ENCODE measurements at places on chromosomes 12 and 14. TPM values are rescaled to one million over a fixed set of nuclear protein-coding genes. Genes with fewer than 3 reads are reported as not detected.

GRCh38 chr14:95876761-95877538 lies at the start of gene TUNAR:
Gene TUNAR (plus strand): TSS chr14:95876832.
- DNase-seq, result no peak

GRCh38 chr14:90811641-90812040 lies 4.6 kb downstream of the TTC7B start:
- DNase-seq, result no peak

- no peak for DNase-seq
These were observed 717 bp downstream of the VASH1 start for GRCh38 chr14:76761960-76762410.

- DNase-seq, result no peak
These were observed 12.3 kb upstream of the APOF start for GRCh38 chr12:56374726-56375597.

DNA sequence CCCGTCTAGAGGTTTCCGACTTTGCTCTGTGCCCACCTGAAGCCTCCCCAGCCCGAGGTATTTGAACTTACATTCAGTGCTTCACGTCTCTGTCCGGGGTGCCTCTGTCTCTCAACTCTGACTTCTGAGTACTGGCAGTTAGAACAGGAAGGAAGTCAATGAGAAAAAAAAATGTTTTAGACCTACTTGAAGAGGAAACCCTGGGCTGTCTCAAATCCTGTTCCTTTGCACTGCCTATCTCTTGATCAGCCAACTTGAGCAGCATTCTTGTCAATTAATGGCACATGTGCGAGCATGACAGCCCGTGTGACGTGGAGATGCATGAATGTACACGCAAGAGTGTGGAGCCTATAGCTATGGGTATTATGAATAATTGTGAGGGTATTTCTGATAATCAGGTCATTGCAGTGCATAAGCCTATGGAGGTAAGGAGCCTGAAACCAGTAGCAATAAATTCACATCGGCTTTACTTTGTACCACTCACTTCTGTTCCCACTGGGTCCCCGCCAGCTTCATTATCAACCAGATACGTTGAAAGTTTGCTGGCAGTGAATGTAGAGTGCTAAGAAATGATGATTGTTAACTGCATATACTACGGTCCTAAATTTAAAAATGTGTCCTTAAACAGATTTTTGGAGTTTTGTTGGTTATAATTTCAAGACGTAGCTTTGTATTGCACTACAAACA lies at the start of gene ARHGDIB:
ARHGDIB (minus strand) TSS at position 136 of the 687 bp plus-strand sequence. CDS start 10,889 bp downstream, outside the sequence.
- DNase-seq, result peak; percentile 62

The GAPDH gene
- 843 TPM for total RNA-seq

DNA sequence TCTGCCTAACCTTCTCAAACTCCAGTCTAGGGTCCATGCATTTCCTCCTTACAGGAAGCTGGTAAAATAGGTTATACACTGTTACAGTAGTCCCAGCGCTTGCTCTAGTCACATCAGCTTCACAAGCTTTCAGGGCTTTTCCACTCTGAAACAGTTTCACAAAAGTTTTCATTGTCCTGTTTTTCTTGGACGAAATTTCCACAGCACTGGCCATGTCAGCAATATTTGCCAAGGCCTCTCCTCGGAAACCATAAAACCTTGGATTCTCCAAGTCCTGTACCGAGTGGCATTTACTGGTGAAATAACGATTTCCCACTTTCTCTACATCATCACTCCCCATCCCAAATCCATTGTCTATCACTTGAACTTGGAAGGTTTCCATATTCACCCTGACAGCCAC lies 2.1 kb downstream of the MLH3 start:
- no peak for DNase-seq

- no peak for DNase-seq
These were observed 5.5 kb downstream of the KHNYN start for GRCh38 chr14:24435192-24435810.

DNA sequence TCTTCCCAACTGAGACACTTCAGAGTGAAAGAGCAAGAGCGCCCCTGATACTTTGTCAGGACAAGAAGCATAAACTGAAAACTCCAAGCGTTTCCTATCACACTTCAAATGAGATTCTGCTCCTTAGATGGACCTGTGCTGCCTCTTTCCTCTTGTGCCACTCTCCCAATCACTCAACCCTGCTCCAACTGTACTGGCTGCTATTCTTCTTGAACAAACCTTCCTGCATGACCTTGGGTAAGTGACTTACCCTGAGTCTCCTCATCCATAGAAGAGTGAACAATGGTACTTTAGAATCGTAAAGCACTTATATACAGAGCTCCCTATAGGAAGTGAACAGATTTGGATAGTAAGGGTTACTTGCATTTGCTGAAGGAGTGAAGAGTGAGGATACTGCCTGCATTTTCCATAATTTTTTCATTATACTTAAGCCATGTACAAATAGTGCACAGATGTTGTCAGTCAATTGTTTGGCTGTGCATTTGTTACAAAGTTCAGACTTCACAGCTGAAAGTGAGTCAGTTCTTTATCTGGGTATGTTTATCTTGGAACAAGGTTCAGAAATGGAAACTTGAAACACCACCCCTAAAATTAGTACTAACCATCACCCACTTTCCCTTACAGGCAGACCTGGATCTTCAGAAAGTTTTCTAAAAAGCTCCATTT lies 10.8 kb downstream of the MTERF2 start:
- no peak for DNase-seq

The GAS2L3 gene
- 5.9 TPM for total RNA-seq

GRCh38 chr12:76692846-76693245 lies 71.1 kb upstream of the ZDHHC17 start:
- DNase-seq, result no peak

- no peak for DNase-seq
These were observed 7.6 kb upstream of the ZNF410 start for GRCh38 chr14:73879027-73879426.

The GPR65 gene
- 6.4 TPM for total RNA-seq

The SSPN gene
- total RNA-seq, result 38.8 TPM

DNA sequence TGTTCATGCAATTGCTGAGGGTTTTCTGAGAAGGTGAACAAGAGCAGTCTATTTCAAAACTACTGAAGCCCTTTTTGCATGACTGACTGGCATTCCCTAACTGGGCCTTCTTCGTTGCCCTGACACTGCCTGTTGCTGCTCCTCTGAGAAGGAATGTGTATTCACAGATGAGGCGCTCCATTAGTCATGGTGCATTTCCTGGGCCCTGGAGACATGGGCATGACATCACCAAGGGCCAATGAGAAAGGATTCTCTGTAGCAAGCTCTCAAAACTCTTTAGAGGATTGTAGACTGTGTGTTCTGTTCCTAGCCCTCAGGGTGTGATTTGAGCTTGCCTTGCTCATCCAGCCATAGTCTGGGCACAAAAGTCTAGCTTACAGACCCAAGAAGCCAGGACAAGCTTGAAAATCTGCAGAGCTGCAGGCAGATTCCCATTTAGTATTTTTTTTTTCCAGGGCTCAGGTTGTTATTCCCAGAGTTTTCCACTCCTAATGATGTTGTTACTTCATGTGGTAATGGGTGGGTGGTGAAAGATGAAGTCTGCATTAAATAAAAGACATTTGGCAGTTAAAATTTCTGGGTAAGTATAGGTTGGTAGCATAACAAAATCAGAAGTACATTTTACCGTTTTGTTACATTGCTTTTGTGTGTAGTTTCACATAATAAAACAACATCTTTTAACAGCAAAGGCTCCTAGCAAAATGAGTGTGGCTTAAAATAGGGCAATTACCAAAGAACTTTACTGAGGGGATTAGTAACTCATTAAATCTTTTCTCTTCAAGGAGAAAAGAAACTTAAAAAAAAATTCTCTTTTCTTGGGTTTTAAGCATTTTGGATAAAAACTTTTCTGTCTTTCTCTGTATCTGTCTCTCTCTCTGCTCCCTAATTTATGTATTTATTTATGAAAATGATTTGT lies 318.4 kb downstream of the RAD51B start:
- no peak for DNase-seq

- DNase-seq, result no peak
These were observed 16.6 kb downstream of the ACTR10 start for GRCh38 chr14:58216544-58216943.

GRCh38 chr12:26466726-26467125 lies 271.4 kb downstream of the SSPN start:
- DNase-seq, result no peak

The STON2 gene
- total RNA-seq, result 30.4 TPM

The SYNDIG1L gene
- 0.88 TPM for total RNA-seq

- DNase-seq, result no peak
These were observed 22.2 kb upstream of the DIP2B start for GRCh38 chr12:50482571-50482970.

The KRT84 gene
- not detected for total RNA-seq

The TPPP2 gene
- total RNA-seq, result not detected

DNA sequence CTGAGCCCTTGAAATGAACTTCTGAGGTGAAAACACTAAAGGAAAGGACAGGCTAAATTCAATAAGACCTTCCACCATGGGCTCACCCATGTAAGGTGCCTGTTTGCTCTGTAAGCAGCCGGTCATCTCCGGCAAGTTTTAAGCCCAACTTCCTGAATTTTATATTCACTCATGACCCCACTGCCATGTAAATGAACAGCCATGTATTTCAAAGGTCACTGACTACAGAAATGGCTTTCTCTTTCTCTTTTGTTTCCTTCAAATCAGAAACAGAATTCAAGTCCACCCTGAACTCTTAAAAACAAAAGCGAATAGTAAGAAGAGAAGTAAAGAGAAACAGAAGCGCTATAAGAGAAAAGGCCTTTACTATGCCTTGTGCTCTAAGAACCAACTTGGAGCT lies 61.7 kb upstream of the OVCH1 start:
- no peak for DNase-seq

The PROX2 gene
- total RNA-seq, result not detected

The TTC8 gene
- total RNA-seq, result 15.1 TPM

GRCh38 chr12:20798554-20798953 lies 12.0 kb upstream of the SLCO1B3 start:
- no peak for DNase-seq

The CLEC2B gene
- 27.1 TPM for total RNA-seq

GRCh38 chr14:89493877-89494634 lies 77.0 kb upstream of the FOXN3 start:
- DNase-seq, result no peak

The FZD10 gene
- 0.46 TPM for total RNA-seq

DNA sequence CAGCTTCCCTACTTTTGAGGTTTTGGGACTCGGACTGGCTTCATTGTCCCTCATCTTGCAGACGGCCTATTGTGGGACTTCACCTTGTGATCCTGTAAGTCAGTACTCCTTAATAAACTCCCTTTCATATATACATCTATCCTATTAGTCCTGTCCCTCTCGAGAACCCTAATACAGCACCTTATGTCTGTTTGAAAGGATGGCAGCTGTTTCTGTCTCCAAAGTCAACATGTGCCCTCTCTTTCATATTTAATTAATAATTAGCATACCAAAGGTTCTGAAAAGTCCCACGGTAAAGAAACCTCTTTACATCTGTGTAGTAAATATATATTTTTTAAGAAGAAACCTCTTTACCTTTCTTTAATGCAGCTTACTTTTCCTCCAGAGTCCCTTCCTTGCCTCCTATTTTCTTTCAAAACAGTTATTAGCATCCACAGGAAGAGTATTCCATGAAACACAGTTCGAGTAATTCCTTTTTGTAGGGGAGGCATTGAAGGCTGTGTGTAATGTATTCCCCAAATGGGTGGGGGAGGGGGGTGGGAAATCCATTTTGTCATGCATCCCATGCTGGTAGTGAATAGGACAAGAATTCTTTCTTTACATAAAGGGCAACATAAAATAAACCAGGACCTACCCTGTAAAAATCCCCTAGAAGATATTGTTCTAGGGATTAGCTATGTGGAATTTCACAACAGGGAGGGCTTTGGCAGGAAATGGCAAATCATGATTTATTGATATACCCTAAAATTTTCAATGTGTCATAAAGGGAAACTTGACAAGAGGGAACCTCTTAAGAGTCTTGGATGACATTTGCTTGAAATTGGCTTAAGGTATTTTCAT lies 241.5 kb downstream of the SUDS3 start:
- DNase-seq, result no peak

DNA sequence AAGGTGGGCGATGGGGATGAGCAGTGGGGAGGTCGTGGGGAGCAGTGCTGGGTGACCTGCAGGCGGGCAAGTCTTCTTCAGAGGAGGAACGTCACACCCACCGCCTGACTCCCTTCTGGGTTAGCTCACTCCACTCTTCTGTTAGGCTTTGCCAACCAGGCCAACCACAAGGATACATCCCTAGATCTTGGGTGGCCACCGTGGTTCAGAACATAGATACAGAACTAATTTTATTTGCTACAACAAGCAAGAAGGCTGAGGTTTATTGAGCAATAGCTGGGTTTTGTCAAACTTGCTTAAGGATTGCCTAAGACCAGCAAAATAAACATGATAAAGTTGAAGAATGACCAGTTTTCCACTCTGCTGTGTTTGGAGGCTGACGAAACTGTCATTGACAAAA lies 109.4 kb downstream of the DACT1 start:
- DNase-seq, result peak; percentile 71

GRCh38 chr12:56863789-56864188 lies 70.4 kb downstream of the SDR9C7 start:
- DNase-seq, result no peak

The CAPZA3 gene
- total RNA-seq, result not detected

GRCh38 chr12:50084775-50085614 lies at the start of gene SMARCD1:
Gene SMARCD1 (plus strand): TSS chr12:50085342. CDS start chr12:50085370, 28 bp downstream.
- DNase-seq, result peak; percentile 96

GRCh38 chr12:104480826-104481440 lies 24.2 kb downstream of the CHST11 start:
- DNase-seq, result no peak

- DNase-seq, result no peak
These were observed 1.5 kb upstream of the PRPF39 start for GRCh38 chr14:45082420-45082819.

GRCh38 chr14:70567791-70568190 lies 32.7 kb downstream of the MED6 start:
- DNase-seq, result no peak

DNA sequence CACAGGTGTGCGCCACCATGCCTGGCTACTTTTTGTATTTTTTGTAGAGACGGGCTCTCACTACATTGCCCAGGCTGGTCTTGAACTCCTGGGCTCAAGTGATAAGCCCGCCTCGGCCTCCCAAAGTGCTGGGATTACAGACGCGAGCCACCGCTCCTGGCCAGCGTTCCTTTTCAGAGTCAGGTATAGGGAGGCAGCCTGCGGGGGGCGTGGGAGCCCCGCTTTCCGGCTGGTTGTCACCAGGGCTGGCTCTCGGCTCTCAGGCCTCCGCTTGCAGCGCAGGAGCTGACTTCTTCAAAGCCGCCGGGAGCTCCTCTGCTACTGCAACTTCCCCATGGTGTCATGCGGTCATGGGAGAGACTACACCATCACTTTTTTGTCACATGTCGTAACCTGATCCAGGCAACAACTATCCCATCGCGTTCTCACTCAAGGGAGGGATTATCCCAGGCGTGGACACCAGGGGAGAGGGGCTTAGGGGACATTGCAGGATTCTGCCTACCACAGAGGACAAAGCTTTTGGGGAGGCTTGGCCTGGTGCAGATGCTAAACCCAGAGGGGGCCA lies 129.4 kb downstream of the SCARB1 start:
- DNase-seq, result peak; percentile 70

The ASB2 gene
- total RNA-seq, result 0.76 TPM
